Epithelial cell of esophagus (primary cell): ENCODE measurements at places on chromosomes 4 and X.

DNA sequence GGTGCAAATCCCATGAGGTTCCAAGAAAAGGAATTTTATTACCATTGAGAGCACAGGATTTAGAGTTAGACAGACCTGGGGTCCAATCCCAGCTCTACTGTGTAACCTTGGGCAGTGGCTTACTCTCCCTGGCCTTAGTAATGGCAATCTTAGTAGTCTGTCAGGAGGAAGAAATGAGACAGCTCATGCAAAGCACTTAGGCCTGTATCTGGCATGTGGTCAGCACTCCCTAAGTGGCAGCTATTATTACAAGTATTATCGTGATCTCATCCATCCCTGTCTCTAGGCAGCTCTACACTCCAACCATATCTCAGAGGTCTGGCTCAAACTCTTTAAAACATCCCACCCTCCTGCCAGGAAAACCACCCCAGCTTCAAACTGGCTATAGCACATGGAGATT lies 129.6 kb upstream of the NALF2 start:
- DNase-seq, result no peak

DNA sequence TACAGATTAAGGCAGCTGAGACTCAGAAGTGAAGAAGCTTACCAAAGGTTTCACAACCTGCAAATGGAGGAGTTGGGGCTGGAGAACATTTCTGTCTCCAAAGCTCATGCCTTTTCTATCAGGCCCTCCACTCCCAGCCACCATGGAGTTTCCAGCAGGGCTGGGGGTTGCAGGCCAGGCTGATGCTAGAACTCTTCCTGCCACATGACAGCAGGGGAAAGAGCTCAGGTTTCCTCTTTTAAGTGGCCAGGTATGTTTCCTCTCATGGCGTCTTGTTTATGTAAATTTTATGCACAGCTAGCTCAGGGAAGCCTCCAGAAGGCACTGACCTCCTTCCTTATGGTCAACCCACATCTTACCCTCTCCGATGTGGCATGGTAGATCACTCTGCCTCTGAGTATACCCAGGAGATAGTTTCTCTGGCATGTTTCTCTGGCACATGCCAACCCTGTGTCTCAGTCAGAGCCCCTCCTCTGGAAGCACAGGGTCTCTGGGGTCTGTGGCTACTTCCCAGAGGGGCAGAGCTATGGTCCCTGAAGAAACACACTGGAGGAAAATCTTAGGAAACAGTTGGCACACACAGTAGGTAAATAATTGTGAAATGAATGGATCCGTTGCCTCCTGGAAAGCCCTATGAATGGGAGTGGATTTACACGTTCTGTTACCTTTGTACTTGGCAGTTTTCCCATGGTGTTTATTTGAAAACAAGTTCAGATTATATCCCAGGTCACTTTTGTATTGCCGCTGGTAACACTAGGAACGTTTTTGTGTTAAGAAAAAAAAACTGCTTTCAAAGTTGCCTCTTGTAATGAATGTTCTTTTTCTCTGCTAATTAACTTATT lies 28.9 kb downstream of the PDK3 start:
- DNase-seq, result peak; percentile 57

DNA sequence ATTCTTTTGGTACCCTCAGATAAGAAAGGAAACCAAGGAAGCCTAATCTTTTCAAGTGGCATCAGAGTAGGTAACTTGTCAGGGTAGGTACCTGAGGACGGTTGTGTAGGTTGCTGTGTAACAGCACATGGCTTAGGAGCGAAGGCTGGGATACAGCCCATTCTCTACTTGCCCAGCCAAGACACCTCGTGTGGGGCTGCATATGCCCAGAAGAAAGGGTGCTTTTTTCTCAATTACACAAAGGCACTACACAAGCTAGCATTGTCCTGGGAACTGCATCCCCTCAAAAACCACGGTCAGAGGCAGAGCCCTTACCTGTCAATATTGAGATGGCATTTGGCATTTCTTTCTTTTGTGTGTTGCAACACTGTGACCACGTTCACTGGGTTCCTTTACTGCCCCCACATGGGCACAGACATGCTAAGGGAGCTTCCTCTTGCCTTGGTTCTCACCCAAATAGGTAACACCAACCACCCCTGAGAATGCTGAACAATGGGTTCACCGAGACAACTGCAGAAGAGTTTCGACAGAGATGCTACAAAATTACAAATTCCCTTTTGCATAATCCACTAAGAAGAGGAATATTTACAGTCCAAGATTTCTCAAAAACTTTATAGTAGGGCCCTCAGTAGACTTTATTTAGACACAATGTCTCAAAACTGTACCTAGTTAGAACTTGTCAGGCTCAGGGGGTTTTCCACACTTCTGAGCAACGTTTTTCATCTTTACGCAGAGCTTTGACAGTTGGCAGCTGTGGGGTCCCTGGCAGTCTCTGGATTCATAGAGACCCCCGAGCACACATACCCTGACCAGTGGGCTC lies 35.8 kb upstream of the TNIP3 start:
- DNase-seq, result no peak

- no peak for DNase-seq
Measured at GRCh38 chrX:150869450-150869849, 29.0 kb downstream of the CD99L2 start.

DNA sequence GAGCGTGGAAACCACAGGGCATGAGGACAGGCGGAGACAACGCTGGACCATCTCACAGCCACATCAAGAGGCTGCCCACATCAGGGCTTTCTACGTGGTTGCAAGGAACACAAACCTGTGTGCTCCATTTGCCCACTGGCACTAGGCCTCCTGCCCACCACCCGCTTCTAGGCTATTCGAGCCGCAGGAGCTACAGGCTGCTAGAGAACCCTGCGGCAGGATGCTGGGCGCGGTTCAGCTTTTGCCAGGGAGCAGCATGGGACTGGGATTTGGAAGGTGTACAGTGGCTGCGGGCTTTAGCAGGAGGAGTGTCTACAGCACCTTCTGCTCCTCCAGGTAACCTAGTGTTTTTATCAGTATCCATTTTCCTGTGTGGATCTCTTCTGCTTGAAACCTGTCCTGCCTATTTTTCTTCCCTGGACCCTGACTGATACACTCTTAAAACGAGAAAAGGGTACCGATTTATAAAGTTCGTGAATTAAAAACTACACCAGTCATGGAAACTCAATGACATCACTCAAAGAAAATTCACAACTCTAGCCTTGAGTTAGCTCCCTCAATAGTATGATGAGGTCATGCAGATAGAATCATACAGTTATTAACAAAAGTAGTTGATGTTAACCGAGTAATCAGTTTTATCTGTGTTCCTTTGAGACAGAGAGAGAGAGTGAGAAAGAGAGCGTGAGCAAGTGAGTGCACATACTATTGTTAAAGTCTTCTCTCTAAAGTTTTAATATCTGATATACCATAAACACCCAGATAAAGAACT lies 12.8 kb downstream of the NOP14 start:
- no peak for DNase-seq

- DNase-seq, result peak; percentile 83
Measured at GRCh38 chr4:138405934-138406567, 163.9 kb upstream of the SLC7A11 start.
